NCI-H1694 treated with DMSO at 0.1 percent for 48 hours (cell line): ENCODE measurements at places on chromosomes 2 and 18.

GRCh38 chr2:14234911-14235310, 397.6 kb upstream of the LRATD1 start:
- DNase-seq = no peak

- DNase-seq = no peak
Measured at GRCh38 chr2:186659383-186659782, 34.5 kb upstream of the FAM171B start.

GRCh38 chr2:84823788-84824187, 57.1 kb downstream of the TRABD2A start:
- no peak for DNase-seq

- DNase-seq = no peak
Measured at GRCh38 chr2:177888581-177888980, 184.0 kb downstream of the PDE11A start.

DNA sequence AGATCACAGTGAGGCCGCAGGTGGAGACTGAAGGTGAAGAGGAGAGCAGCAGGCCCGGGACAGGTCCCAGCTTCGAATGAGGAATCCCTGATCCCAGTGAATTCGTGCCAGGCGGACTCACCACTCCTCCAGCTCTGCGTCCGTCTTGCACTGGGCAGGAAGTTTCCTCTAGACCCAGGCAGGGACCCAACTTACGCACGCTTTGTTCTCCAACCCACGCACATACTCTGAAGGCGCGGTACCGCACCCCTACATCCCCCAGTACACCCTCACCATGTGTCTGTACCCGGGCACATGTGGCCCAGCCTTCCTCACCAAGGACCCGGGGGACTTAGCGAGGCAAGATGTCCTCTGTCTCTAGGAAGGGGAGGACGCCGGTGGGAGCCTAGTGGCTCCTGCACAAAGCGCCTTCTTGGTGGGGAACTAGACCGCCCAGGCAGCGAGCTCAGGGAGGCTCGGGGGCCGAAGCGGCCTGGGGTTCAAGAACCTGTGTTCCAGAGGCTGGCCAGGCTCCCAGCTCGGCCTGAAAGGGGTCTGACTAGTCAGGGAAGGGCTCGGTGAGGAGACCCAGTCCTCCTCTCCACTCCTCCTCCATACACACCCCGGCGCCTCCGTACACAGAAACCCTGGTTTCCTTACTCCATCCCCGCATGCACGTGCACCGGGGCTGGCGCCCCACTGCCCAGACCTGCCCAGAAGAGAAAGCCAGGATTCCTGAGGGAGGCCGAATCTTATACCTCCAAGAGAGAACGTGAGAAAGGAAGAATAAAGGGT, 38.3 kb upstream of the ATP6V1B1 start:
- no peak for DNase-seq

- no peak for DNase-seq
Measured at GRCh38 chr2:134253117-134253704, 661 bp upstream of the MGAT5 start.
